Osteoblast (primary cell): ENCODE measurements at places on chromosomes 4 and X. TPM values are rescaled to one million over a fixed set of nuclear protein-coding genes. Genes with fewer than 3 reads are reported as not detected.
A peak's percentile ranks its signal among the peaks of the same experiment; 100 is the strongest.

The MAML3 gene
- total RNA-seq: 0.59 and 0.72 TPM in 2 replicates

The SPANXD gene
- not detected in 2 replicates for total RNA-seq

The GAGE12E gene
- total RNA-seq: not detected in 2 replicates

The MMRN1 gene
- not detected in 2 replicates for total RNA-seq

The RIPPLY1 gene
- total RNA-seq: not detected in 2 replicates

The HAUS3 gene
- 8.7 and 9.7 TPM in 2 replicates for total RNA-seq

The GPR82 gene
- not detected in 2 replicates for total RNA-seq

The PF4V1 gene
- total RNA-seq: not detected in 2 replicates

The NDP gene
- total RNA-seq: 0.36 and 0.59 TPM in 2 replicates

DNA sequence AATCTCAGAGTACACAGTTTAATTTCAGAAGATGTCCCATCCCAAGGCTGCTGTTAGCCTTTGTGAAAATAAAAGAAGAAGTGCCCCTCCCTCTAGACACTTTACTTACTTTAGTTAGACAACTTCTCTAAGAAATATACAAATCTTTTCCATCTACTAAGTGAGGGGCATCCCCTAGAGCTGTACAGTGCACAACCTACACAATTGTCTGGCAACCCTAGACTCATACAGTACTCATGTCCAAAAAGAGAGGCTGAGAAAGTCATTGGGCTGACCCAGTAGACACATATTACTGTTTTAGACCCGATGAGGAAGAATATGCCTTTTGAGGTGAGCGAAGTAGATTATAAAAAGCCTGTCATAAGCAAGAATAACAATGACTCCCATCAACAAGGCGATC lies 297.6 kb downstream of the IDS start:
- H3K36me3 ChIP-seq: no peaks in the 10 kb centered on the region
- no peak overlapping the region for H3K27ac ChIP-seq
- H3K4me1 ChIP-seq: no peaks in the 10 kb centered on the region
- no peaks in the 10 kb centered on the region for H3K27me3 ChIP-seq
- H3K4me3 ChIP-seq: no peak overlapping the region
- no peak for DNase-seq

DNA sequence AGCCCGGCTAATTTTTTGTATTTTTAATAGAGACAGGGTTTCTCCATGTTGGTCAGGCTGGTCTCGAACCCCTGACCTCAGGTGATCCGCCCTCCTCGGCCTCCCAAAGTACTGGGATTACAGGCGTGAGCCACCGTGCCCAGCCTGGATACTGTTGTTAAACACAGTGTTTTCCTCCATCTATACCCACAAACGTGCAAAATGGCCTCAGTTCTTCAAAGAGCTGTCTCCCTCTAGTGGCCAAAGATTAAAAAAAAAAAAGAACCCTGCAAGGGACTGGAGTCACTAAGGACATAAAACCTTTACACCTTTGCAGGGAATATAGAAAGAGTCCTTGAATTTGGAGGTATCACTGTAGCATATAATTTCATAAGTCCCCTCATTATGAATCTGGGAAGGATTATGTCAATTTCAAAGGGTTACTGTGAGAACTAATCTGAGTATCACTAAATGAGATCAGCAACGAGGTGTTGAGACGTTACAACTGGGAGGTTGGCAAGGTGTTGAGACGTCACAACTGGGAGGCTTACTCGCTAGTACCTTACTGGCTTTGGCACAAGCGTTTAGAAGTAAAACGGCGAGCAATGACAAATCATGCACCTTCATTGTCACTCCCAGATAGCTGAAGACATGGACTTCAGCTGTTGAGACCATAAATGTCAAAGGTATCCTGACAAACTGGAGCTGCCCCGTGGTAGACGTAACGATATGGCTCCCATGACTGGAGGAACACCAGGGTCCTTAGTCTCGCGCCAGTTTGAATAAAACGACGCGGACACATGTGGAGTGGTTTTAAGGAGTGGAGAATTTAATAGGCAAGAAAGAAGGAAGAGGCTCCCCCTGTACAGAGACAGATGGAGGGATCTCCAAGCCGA lies 33.4 kb upstream of the ENPP6 start:
- peak; percentile 90 for DNase-seq

DNA sequence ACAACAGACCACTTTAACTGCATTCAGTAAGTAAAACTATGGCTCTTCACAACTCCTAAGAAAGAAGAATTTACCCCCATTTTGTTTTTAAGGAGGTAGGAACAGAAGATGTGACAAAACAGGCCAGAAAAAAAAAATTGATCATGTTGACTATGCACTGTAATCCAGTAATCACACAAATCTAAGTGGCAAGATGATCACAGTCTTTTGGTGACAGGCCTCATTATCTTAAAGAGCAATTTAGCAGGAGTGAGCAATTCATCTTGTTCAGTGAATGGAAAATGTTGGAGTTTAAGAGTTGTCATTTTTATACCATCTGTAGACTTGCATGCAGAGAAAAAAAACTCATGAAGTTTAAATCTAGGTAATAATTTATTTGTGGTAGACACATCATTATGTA lies 115.1 kb downstream of the SLC39A8 start:
- H3K27me3 ChIP-seq: no peaks in the 10 kb centered on the region
- no peaks in the 10 kb centered on the region for H3K36me3 ChIP-seq
- DNase-seq: no peak
- H3K4me3 ChIP-seq: no peak overlapping the region

- peaks cover 9% of the 10 kb centered on the region for H3K27me3 ChIP-seq
- H3K27ac ChIP-seq: peak overlapping the region; percentile 91
- H3K4me3 ChIP-seq: peak overlapping the region; percentile 24
- H3K4me1 ChIP-seq: peaks cover 35% of the 10 kb centered on the region
- peak; percentile 62 for DNase-seq
- no peaks in the 10 kb centered on the region for H3K36me3 ChIP-seq
Measured at GRCh38 chr4:140308366-140309123, 64.9 kb upstream of the SCOC start.

GRCh38 chr4:185532293-185532692 lies 3.0 kb downstream of the PDLIM3 start:
- peaks cover 14% of the 10 kb centered on the region for H3K27me3 ChIP-seq
- peaks cover 5% of the 10 kb centered on the region for H3K4me1 ChIP-seq
- H3K4me3 ChIP-seq: no peak overlapping the region
- no peaks in the 10 kb centered on the region for H3K36me3 ChIP-seq
- peak; percentile 68 for DNase-seq

DNA sequence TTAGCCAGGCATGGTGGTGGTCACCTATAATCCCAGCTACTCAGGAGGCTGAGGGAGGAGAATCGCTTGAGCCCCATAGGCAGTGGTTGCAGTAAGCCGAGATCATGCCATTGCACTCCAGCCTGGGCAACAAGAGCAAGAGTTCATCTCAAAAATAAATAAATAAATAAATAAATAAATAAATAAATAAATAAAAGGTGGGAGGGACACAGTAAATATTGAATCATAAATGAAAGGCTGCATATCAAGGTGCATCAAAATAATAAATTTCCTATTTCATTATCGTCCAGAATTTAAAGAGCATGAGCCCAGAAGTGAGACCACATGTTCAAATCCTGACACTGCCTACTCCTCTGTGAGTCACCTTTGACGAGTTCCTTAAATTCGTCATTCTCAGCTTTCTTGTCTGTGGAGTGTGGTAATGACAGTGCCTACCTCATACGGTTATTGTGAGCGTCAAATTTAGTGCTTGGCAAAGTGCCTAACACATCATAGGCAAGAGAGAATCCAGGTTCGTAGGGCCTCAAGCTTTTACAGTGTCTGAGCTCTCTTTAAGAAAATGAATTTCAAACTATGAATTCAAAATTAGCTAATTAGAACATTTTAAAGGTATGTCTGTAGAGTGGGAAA lies 49.9 kb downstream of the IL15 start:
- no peaks in the 10 kb centered on the region for H3K36me3 ChIP-seq
- H3K27me3 ChIP-seq: no peaks in the 10 kb centered on the region
- DNase-seq: peak; percentile 86
- H3K4me3 ChIP-seq: no peak overlapping the region
- H3K4me1 ChIP-seq: no peaks in the 10 kb centered on the region

DNA sequence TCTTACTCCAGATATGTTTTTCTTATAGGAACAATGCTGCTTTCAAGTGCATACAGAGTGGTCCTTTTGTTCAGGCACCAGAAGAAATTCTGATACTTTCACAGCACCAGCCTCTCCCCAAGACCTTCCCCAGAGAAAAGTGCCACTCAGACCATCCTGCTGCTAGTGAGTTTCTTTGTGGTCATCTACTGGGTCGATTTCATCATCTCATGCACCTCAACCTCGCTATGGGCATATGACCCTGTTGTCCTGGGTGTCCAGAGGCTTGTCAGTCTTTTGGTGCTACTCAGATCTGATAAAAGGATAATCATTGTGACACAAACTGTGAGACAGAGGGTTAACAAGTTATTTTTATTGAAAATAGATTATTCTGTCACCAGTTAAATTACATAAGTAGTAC lies 39.5 kb downstream of the WDR13 start:
- no peaks in the 10 kb centered on the region for H3K27me3 ChIP-seq
- no peak overlapping the region for H3K27ac ChIP-seq
- no peak overlapping the region for H3K4me3 ChIP-seq
- H3K36me3 ChIP-seq: no peaks in the 10 kb centered on the region
- no peak for DNase-seq

- no peak for DNase-seq
- no peaks in the 10 kb centered on the region for H3K27me3 ChIP-seq
- H3K27ac ChIP-seq: no peak overlapping the region
- H3K36me3 ChIP-seq: no peaks in the 10 kb centered on the region
- no peak overlapping the region for H3K4me3 ChIP-seq
- H3K4me1 ChIP-seq: peaks cover 14% of the 10 kb centered on the region
Measured at GRCh38 chr4:17153572-17153971, 255.1 kb upstream of the LDB2 start.

GRCh38 chr4:181307824-181308223 lies 935.4 kb upstream of the TENM3 start:
- H3K4me3 ChIP-seq: no peak overlapping the region
- H3K36me3 ChIP-seq: no peaks in the 10 kb centered on the region
- H3K4me1 ChIP-seq: no peaks in the 10 kb centered on the region
- H3K27ac ChIP-seq: no peak overlapping the region
- no peak for DNase-seq
- no peaks in the 10 kb centered on the region for H3K27me3 ChIP-seq

DNA sequence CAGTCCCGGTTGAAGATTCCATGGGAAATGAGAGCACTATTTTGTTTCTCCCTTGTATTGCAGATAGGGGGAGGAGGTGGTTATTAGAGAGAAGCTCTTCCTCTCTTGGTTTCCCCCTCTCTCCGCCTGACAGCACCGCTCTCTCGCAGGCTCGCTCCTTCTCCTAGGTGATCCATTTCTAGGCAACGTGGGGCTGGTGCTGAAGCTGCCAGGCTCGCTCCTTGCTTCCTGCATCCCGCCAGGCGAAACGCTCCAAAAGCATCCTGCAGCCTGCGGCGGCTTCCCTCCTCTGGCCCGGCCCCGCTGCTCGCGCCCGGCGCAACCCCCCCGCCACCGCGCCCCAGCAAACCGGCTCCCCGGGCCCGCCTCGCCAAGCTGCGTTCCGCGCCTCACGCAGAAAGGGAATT lies at the start of gene GRID2:
TSS of gene GRID2 (plus strand) at position 346 of the 407 bp plus-strand sequence.
- H3K27ac ChIP-seq: no peak within 1 kb of the TSS
- no peaks in the 10 kb centered on the region for H3K4me1 ChIP-seq
- H3K4me3 ChIP-seq: peak within 1 kb of the TSS; percentile 19
- DNase-seq: peak; percentile 71
- peaks cover 44% of the 10 kb centered on the region for H3K27me3 ChIP-seq
- no peaks in the 10 kb centered on the region for H3K36me3 ChIP-seq

DNA sequence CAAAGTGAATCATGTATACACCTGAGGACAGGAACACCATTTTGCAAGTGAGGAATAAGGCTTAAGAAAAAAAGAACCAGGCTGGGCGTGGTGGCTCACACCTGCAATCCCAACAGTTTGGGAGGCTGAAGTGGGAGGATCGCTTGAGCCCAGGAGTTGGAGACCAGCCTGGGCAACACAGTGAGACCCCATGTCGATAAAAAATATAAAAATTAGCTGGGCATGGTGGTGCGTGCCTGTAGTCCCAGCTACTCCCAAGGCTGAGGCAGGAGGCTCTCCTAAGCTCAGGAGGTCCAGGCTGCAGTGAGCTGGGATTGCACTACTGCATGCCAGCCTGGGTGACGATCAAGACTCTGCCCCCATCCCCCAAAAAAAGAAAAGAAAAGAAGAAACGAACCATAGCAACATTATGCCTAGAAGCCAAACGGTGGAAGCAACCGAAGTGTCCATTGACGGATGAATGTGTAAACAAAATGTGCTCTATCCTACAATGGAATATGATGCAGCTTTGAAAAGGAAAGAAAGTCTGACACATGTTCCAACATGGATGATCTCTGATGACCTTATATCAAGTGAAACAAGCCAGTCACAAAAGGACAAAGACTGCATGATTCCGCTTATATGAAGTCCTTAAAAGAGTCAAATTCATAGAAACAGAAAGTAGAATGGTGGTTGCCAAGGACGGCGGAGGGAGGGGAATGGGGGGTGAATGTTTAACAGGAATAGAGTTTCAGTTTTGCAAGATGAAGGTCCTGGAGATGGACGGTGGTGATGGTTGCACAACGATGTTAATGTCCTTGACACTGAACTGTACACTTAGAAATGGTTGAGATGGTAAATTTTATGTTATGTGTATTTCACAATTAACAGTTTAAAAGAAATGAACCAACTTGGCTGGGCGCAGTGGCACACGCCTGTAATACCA lies 8.6 kb upstream of the KIAA0232 start:
- no peak for DNase-seq
- no peaks in the 10 kb centered on the region for H3K36me3 ChIP-seq
- no peak overlapping the region for H3K27ac ChIP-seq
- H3K4me3 ChIP-seq: no peak overlapping the region
- peaks cover 15% of the 10 kb centered on the region for H3K4me1 ChIP-seq

DNA sequence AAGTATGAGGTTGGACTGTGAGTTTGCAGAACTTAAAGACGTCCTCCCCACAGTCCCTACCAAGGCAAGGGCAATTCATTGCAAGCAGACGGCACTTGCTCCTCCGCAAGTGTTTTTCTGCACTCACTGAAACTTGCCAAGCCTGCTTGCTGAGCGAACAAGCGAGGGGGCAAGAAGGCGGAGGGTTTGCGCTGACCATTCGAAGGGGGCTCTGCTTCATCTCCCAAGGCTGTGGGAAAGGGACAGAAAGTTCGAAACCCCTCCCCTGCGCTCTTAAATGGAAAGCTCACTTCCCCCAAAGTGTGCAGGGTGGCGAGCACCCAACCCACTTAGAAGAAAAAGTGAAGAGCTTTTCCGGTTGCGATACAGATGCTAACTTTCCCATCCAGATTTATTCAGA lies 1.4 kb downstream of the MID1 start:
- DNase-seq: no peak
- H3K27ac ChIP-seq: peak overlapping the region; percentile 72
- H3K27me3 ChIP-seq: no peaks in the 10 kb centered on the region
- H3K36me3 ChIP-seq: no peaks in the 10 kb centered on the region

GRCh38 chr4:7403001-7403400 lies 31.7 kb downstream of the PSAPL1 start:
- H3K4me3 ChIP-seq: no peak overlapping the region
- H3K27me3 ChIP-seq: peaks cover 26% of the 10 kb centered on the region
- DNase-seq: no peak
- no peaks in the 10 kb centered on the region for H3K4me1 ChIP-seq

- no peaks in the 10 kb centered on the region for H3K36me3 ChIP-seq
- H3K27ac ChIP-seq: no peak overlapping the region
- DNase-seq: no peak
- H3K4me3 ChIP-seq: no peak overlapping the region
- H3K4me1 ChIP-seq: no peaks in the 10 kb centered on the region
- H3K27me3 ChIP-seq: no peaks in the 10 kb centered on the region
Measured at GRCh38 chr4:86329431-86329830, 30.4 kb downstream of the MAPK10 start.
